Activated T-cell treated with anti-CD3 and anti-CD28 coated beads, Interleukin-2, amount 50 U/mL, for 24 hours (primary cell): ENCODE measurements at places on chromosomes 12 and 14.

- H3K4me1 ChIP-seq: peaks cover 10% of the 10 kb centered on the region
- peaks cover 5% of the 10 kb centered on the region for H3K27me3 ChIP-seq
- no peak overlapping the region for H3K27ac ChIP-seq
- peaks cover 15% of the 10 kb centered on the region for H3K36me3 ChIP-seq
- H3K4me3 ChIP-seq: no peak overlapping the region
These were observed 775 bp upstream of the FAM186A start for GRCh38 chr12:50397117-50397650.

- peaks cover 21% of the 10 kb centered on the region for H3K36me3 ChIP-seq
- H3K4me3 ChIP-seq: no peak overlapping the region
- no peaks in the 10 kb centered on the region for H3K27me3 ChIP-seq
- H3K27ac ChIP-seq: peak overlapping the region; percentile 87
- H3K4me1 ChIP-seq: peaks cover 20% of the 10 kb centered on the region
- no peak for DNase-seq
These were observed 434.6 kb upstream of the RGS6 start for GRCh38 chr14:71497645-71498086.

- peaks cover 6% of the 10 kb centered on the region for H3K36me3 ChIP-seq
- H3K27me3 ChIP-seq: peaks cover 14% of the 10 kb centered on the region
- H3K27ac ChIP-seq: no peak overlapping the region
- no peak overlapping the region for H3K4me3 ChIP-seq
These were observed 3.3 kb upstream of the SCARB1 start for GRCh38 chr12:124866883-124867400.

DNA sequence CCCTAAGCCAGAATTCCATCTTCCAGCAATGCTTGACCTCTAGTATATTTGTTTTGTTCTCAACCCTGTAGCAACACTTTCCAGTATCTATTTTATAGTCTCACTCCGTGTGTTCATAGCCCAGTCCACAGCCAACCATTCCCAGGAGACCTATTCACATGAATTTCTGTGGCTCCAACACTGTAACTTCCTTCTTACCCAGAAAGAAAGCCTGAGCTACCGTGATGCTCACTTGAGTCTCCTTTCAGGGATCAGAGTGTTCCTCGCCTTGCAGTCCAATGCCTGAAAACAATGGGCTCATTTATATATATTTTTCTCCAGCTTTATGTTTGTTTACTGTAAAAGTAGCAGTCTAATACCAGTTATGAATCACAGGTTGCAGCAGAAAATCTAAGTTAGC, 645.0 kb upstream of the NOVA1 start:
- H3K4me1 ChIP-seq: no peaks in the 10 kb centered on the region
- no peaks in the 10 kb centered on the region for H3K27me3 ChIP-seq
- H3K4me3 ChIP-seq: no peak overlapping the region
- H3K36me3 ChIP-seq: no peaks in the 10 kb centered on the region
- DNase-seq: no peak
- no peak overlapping the region for H3K27ac ChIP-seq

DNA sequence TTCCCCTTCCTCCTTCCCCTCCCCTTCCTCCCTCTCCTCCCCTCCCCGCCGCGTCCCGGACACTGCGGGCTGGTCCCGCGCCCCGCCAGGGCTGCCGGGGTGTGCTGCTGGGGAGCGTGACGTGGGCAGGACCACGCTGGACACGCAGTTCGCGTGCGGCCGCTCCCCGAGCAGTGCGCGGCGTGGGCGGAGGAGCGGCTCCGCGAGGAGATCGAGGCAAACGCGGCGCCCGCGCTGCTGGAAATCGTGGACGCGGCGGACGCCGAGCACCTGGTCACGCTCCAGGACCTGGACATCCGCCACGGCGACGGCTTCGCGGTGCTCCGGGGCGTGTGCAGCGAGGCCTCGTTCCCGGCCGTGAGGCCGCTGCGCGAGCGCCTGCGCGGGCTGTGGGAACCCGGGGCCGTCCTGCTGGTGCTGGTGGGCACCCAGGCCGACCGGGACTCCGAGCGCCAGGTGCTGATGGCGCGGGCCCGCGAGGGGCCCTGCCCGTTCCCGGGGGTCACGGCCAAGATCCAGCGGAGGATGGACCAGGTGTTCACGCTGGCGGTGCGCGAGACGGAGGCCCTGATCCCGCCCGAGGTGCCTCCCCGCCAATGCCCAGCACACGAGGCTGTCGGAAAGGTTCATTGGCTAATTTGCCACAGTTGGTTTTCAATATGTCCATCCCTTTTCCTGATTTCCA, 84.3 kb downstream of the TNFAIP2 start:
- peaks cover 2% of the 10 kb centered on the region for H3K4me1 ChIP-seq
- peaks cover 58% of the 10 kb centered on the region for H3K27me3 ChIP-seq
- no peak overlapping the region for H3K4me3 ChIP-seq
- H3K36me3 ChIP-seq: no peaks in the 10 kb centered on the region
- DNase-seq: no peak

- no peaks in the 10 kb centered on the region for H3K36me3 ChIP-seq
- H3K27ac ChIP-seq: no peak overlapping the region
- H3K27me3 ChIP-seq: no peaks in the 10 kb centered on the region
- no peak for DNase-seq
These were observed 45.0 kb downstream of the CFAP54 start for GRCh38 chr12:96534339-96534738.

DNA sequence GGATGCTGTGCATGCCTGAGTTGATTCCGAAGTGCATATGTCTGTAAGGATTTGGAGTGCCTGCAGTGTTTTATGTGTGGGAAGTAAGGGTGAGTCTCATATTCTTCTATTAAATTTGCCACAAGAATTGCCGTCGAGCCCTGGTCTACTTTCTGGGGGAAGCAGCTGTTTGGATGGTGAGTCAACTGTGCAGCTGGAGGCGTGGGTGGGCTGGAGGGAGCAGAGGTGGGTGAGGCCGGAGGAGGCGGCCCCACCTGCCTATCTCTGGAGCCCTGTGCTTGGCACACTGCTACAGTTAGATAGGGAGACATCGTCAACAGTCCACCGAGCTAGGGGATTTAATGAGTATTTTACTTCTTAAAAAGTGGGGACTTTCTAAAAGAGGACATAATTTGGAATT, 9.7 kb downstream of the GLRX5 start:
- no peak for DNase-seq
- peaks cover 42% of the 10 kb centered on the region for H3K4me1 ChIP-seq
- H3K36me3 ChIP-seq: peaks cover 55% of the 10 kb centered on the region
- no peak overlapping the region for H3K4me3 ChIP-seq
- H3K27ac ChIP-seq: no peak overlapping the region

DNA sequence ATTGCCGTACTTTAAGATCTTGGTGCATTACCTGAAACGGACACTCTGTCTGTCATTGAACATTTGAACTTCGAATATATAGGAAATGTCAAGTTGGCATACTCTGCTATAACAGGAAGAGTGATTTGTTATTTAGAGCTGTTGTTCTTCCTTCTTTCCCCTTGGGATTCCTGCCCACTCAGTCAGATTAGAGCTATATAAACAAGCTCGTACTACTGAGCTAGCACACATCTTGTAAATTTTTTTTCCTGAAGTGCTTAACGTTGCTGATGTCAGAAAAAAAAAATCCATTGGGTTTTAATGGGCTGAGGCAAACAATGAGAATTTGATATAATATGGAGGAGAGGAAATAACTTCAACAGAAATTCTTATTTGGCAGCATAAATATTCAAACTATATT, 26.8 kb downstream of the RGS6 start:
- no peak overlapping the region for H3K27ac ChIP-seq
- H3K4me3 ChIP-seq: no peak overlapping the region
- H3K36me3 ChIP-seq: no peaks in the 10 kb centered on the region
- H3K27me3 ChIP-seq: peaks cover 45% of the 10 kb centered on the region
- DNase-seq: no peak
- no peaks in the 10 kb centered on the region for H3K4me1 ChIP-seq
